ENCODE measurements at places on chromosomes 16 and 17. TPM values are rescaled to one million over a fixed set of nuclear protein-coding genes. Genes with fewer than 3 reads are reported as not detected.

ASGR2 gene
- total RNA-seq = not detected

KRTAP4-1 gene
- not detected for total RNA-seq

EFCAB5 gene
- total RNA-seq = under 0.01 TPM

CCDC200 gene
- total RNA-seq = not detected

CDH3 gene
- 1,334 TPM for total RNA-seq

ITGAX gene
- total RNA-seq = not detected

STH gene
- not detected for total RNA-seq

CYBC1 gene
- total RNA-seq = 54.1 TPM

SEPTIN12 gene
- not detected for total RNA-seq

TPSD1 gene
- not detected for total RNA-seq

NPIPA5 gene
- 0.24 TPM for total RNA-seq

HSPB9 gene
- total RNA-seq = not detected

PRKCB gene
- total RNA-seq = 0.21 TPM

GRB2 gene
- total RNA-seq = 65.6 TPM

ABCC12 gene
- total RNA-seq = not detected

CDC42EP4 gene
- total RNA-seq = 46.5 TPM

EXOC3L1 gene
- not detected for total RNA-seq
